Fibroblast of skin of back (primary cell): ENCODE measurements at places on chromosomes 16 and 17.
A peak's percentile ranks its signal among the peaks of the same experiment; 100 is the strongest.

GRCh38 chr16:53770641-53771040 lies 66.7 kb downstream of the FTO start:
- no peak for DNase-seq

GRCh38 chr17:45411348-45412105 lies 21.1 kb downstream of the ARHGAP27 start:
- DNase-seq, result no peak

- DNase-seq, result no peak
Measured at GRCh38 chr17:12250973-12251372, 230.3 kb downstream of the MAP2K4 start.

- no peak for DNase-seq
Measured at GRCh38 chr17:30203471-30203981, 32.0 kb downstream of the SLC6A4 start.

GRCh38 chr17:48026502-48027321 lies 10.9 kb downstream of the COPZ2 start:
- DNase-seq, result peak; percentile 88

GRCh38 chr17:64520359-64520758 lies 13.6 kb downstream of the CEP95 start:
- DNase-seq, result no peak

- no peak for DNase-seq
Measured at GRCh38 chr16:68994324-68994723, 111.1 kb upstream of the HAS3 start.

- no peak for DNase-seq
Measured at GRCh38 chr17:44187131-44187899, 543 bp downstream of the TMUB2 start.

- DNase-seq, result no peak
Measured at GRCh38 chr17:55635253-55635914, 87.3 kb downstream of the TMEM100 start.

GRCh38 chr16:80608946-80609345 lies 68.2 kb downstream of the DYNLRB2 start:
- DNase-seq, result no peak

DNA sequence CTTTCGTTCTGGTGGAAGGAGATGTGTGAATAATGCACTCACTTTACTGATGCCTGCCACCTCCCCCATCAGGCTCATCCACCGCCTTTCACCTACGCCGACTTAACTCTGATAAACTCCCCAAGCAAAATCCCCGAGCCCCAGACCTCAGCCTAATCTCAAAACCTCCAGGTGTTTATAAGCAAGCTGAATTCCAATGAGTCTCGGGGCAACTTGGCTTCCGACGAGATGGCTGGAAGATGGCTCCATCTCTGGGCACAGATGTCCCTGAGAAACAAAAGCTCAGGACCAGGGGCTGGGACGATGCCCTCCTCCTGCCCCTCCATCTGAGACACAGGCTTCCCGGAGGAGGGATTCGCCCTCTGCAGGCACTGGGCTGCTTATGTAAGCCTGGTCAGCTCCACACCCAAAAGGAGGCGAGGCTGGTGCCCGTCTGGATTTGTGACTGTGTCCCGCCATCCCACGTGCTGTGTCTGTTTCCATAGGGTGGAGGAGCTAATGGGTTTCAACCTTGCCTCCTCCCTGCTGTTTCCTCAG lies 386.4 kb upstream of the TNRC6C start:
- DNase-seq, result no peak

- DNase-seq, result no peak
Measured at GRCh38 chr16:62137996-62138395, 101.8 kb upstream of the CDH8 start.

GRCh38 chr17:41871789-41872188 lies 6.6 kb upstream of the KLHL11 start:
- no peak for DNase-seq

DNA sequence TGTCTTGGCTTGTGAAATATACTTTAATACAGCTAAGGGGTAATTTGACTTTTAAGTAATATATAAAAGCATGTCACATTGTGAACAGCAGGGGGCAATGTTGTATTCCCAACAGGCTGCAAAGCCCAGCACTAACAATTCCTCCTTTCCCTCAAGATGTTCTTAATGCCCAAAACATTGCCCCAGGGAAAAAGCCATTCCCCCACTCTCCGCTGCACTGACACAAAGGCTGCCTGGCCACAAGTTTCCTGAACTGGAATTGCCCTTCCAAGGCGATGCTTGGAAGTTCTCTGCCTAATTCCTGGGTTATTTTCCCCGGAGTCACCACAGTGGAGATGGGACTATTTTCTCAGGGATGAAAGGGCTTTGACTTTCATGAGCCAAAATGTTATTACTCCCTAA lies 27.2 kb downstream of the CLEC16A start:
- peak; percentile 88 for DNase-seq

DNA sequence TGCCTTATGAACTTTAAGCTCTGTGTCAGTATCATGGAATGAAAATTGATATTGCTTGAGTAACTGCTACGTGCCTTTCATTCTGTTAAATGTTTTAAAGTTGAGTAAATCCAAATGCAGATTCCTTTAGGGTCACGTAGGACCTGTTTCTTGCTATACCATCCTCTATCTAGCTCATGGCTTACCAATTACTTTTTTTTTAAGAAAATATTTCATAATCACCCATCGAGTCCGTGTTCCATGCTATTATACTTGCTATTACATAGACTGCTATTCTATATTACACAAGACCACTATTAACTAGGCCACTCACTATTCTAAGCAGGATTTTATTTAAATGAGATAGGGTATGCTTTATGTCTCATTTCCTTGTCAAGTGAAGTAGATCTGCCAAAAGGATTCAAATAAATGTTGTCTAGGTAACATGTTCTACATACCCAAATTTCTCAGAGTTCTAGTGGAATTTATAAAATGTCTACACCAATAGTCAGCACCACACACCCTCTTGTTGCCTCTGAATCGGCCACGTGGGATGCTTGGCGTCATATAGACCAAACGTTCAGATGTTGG lies 11.9 kb downstream of the ANKFN1 start:
- peak; percentile 44 for DNase-seq

- peak; percentile 82 for DNase-seq
Measured at GRCh38 chr17:11598274-11599221, at the start of gene DNAH9. Gene DNAH9, plus strand, starts transcription at chr17:11598470. Its CDS starts 29 bp downstream, at chr17:11598499.

DNA sequence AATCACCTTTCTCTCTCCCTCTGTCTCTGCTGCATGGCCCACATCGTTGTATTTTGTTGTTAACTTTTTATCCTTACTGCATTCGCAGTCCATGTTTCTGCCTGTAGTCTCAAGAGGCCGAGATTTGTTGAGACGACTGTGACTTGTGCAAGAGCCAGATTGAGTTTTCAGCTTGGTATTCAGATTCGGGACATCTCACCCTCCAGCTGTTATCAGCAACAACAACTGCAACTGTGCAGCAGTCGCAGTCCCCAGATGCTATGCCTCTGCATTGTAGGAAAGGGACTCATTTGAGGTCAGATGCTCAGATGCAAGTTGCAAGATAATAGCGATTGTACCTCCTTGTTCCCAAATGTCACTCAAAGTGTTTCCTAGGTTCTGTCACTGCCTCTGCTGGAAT lies 209.0 kb downstream of the SNX29 start:
- no peak for DNase-seq

GRCh38 chr17:29874931-29875596 lies 55.0 kb downstream of the SSH2 start:
- DNase-seq, result no peak

DNA sequence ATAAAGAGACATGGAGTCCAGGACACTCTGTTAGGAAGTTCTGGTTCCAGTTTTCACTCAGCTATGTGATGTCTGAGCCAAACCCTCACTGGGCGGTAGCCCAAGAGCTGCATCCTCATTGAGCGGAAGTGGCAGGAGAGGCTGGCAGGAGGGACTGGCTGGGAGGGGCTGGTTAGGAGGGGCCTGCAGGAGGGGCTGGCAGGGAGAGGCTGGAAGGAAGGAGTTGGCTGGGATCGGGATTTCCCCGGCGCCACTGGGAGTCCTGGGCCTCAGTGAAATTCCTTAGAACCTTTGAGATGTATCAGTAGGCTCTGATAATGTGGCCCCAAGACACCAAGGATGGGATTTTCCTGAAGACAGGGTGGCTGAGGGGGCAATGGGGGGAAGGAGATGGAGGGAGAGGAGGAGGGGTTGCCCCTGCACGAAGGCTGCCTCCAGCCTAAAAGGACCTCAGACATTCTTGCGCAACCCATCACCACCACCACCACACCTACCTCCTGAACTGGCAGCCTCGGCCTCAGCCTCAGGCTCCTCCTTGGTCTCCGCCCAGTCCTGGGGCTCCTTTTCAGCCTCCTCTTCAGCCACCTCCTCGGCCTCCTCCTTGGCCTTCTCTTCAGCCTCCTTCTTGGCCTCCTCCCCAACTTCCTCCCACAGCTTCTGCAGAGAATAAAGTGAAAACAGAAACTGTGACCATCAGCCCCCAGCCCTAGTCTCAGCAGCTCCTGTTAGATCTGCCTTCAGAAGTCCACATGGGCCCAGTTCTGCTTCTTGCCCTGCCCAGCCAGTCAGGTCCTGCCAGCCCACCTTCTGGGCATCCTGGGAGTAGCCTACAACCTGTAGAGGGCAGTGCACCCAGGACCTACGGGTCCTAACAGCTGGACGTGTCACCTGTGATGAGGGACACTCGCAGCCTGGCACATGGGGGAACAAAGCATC lies 31.7 kb downstream of the CNGB1 start:
- DNase-seq, result peak; percentile 65

DNA sequence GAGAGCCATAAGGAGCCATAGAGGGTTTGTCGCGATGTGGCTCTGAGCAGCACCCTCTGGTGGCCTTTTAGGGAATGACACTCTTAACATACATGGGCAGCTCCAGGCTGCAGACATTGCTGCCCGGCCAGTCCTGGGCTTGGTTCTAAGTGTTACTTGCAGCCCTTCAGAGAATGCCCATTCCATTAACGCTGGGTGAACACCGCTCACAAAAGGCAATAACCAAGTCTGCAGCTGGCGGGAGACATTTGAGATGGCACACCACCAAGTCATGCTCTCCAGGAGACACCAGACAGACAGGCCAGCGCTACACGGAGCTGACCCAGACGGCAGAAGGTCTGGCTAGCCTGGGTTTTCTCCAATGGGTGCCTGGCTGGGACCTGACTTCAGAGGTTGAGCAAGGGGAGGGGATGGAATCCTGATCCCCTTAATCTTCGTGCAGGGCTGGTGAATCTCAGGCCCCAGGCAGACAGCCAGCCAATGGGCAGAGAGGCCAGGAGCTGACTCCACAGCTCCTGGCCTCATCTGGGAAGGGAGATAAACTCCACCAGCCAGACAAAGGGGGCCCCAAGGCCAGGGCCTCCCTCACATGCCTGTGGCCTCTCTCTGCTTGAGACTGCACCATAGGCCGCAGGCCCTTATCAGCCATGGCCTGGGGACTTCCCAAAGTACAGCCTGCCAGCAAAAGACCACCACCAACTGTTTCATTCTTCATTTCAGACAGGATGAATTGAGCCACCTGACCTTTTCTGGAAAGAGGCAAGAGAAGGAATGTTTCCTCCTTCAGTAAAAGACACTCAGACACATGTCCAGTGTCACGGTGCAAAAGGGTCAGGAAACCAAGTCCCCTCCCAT lies 58.8 kb downstream of the ZDHHC7 start:
- peak; percentile 73 for DNase-seq

DNA sequence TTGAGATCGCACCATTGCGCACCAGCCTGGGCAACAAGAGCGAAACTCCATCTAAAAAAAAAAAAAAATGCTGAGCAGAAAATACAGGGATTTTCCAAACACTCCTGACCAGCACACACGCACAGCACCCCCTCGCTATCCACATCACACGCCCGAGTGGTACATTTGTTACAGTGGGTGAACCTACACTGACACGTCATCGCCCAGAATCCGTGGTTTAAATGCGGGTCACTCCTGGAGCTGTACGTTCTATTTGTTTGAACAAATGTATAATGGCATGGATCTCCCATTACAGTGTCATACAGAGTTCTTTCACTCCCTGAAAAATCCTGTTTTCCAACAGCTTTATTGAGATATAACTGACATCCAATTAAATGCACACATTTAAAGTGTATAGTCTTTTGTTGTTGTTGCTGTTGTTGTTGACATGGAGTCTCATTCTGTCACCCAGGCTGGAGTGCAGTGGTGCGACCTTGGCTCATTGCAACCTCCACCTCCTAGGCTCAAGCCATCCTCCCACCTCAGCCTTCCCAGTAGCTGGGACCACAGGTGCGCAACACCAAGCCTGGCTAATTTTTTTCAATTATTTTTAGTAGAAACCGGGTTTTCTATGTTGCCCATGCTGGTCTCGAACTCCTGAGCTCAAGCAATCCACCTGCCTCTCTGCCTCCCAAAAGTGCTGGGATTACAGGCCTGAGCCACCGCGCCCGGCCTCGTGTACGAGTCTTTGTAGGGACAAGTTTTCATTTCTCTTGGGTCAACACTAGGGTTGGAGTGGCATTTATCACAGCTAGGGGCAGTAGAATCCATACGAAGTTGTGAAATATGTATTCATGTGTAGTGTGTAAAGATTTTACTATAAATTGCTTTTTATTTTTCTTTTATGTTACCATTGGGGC lies 4.4 kb upstream of the CARHSP1 start:
- DNase-seq, result no peak

DNA sequence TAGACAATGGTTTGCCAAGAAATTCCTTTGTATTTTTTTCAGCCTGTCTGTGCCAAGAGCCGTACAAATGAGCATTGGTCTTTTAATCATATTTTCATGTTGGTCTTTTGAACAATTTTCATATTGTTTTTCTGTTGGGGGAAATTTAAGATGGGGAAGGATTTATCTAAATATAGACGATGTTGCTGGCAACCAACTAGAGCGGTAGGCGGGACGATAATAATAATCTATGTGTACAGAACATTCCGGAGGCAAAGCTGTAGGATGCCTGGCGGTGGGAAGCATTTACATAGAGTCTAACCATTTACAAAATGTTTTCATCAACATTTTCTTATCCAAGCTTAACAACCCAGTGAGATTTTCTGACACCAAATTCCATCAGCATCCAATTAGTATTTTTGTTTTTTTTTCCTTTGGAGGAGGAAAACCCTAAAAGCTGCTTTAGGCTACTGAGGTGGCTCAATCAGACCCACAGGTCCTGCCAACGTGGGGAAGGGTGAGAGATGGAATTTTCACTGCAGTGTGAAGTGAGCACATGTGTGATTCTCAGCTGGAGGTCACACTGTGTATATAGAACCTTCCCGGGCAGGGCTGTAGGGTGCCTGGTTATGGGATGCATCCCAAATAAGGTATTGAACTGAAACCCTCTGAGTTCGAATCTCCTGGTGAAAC lies 11.7 kb upstream of the SEC14L1 start:
- DNase-seq, result peak; percentile 67

GRCh38 chr16:62021161-62021581 lies 15.1 kb downstream of the CDH8 start:
- no peak for DNase-seq

GRCh38 chr17:62653826-62654761 lies 26.6 kb downstream of the MRC2 start:
- peak; percentile 44 for DNase-seq
